ENCODE measurements at places on chromosomes 7 and 10.

DNA sequence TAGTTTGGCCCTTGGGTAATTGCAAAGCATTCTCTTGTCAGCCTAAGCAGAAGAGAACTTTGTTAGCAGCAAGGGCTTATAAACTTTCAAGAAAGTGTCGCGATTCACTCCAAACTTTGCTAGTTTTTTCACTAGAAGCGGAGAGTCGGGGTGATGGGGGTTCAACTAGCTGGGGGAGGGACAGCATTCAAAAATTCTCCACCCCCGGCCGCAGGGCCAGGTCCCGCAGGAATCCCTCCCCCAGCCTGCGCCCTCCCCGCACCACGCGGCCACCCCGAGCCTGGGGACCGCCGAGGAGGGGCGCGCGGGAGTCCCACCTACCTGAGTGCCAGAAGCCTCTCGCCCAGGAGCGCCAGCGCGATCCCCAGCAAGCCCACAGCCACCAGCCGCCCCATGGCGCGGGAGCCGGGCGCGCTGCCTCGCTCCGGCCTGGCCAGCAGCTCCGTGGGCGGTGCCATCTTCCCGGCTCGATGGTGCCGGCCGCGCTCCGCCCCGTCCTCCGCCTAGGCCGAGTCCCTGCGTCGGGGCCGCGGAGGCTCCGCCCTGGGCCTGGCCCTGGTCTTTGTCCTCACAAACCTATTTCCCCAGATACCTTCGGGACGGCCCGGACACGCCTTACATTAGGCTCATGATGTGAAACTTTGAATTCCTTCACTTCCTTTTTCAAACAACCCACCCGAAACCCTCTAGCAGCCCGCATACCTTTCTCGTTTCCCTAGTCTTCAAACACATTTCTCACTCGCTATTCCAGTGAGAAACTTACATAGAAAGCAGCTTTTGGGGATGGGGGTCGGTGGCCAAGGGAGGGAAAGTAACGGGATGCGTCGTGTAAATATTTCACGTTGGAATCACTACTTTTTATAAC lies at the start of gene PON2:
Gene PON2, minus strand, starts transcription at position 472 of the 865 bp plus-strand sequence. Its CDS starts 77 bp downstream, at position 395.
- peak; percentile 97 for DNase-seq

DNA sequence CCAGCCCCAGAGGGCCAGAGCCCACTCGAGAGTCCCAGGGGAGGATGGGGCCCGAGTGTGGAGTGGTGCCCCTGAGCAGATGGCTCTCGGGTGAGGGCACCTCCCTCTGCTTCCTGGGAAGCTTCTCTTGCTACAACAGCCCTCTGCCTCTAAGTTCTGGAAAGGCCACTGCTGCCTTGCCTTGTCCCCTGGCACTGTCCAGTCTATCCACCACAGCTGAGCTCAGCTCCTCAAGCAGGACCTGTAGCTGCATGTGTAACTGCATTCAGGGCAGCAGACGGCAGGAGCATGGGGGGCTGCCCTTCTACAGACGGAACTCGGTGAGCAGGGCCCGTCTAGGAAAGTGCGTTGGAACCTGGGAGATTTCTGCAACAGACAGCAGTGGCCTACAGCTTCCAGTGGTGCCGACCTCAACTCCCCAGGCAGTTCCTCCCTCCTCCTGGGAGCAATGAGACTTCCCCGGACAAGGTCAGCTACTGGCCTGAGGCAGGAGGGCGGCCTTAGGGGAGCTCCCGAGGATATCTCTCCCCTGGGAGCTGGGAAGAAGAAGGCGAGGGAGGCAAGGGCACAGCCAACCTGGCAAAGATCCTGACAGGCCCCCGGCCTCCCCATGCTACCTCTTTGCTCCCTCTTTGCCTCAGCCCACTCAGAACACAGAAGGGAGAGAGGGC lies 88.5 kb downstream of the DLG5 start:
- no peak for DNase-seq

- peak; percentile 34 for DNase-seq
Observed at GRCh38 chr7:27277628-27278027, 35.0 kb downstream of the EVX1 start.

GRCh38 chr10:26879744-26880143 lies 19.0 kb upstream of the ABI1 start:
- DNase-seq, result no peak

- DNase-seq, result no peak
Observed at GRCh38 chr7:108034586-108034985, 31.6 kb upstream of the LAMB1 start.

- no peak for DNase-seq
Observed at GRCh38 chr7:4067476-4067760, 614.7 kb upstream of the FOXK1 start.

GRCh38 chr7:97479740-97480290 lies 252.1 kb upstream of the TAC1 start:
- no peak for DNase-seq

DNA sequence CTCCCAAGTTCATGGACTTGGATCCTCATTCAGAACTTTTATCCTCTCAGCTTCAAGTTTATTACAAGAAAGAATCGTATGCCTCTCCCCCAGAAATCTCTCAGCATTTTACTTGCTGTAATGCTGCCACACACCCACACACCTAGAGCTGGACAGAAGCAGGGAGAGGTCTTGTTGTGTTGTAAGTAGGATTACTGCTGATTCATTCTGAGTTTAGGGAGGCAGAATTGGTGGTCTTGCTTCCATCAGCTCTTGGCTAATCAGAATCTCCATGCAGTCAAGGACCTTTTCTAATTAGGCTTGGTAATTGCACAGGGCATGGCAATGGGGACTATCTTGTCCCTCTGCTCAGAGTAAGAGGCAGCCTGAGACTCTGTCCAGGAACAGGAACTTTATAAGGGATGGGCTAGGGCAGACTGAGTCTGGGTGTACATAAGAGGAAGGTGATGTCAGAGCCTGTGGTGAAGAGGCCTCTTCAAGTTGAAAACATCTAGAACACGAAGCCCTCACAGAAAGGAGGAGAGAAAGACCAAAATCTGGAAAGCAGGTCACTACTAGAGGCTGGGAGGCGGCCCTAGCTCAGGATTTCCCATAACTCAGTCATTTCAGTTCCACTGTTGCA lies 7.0 kb upstream of the PTPRE start:
- DNase-seq, result no peak

- no peak for DNase-seq
Observed at GRCh38 chr10:29358010-29358616, 69.2 kb downstream of the LYZL1 start.

DNA sequence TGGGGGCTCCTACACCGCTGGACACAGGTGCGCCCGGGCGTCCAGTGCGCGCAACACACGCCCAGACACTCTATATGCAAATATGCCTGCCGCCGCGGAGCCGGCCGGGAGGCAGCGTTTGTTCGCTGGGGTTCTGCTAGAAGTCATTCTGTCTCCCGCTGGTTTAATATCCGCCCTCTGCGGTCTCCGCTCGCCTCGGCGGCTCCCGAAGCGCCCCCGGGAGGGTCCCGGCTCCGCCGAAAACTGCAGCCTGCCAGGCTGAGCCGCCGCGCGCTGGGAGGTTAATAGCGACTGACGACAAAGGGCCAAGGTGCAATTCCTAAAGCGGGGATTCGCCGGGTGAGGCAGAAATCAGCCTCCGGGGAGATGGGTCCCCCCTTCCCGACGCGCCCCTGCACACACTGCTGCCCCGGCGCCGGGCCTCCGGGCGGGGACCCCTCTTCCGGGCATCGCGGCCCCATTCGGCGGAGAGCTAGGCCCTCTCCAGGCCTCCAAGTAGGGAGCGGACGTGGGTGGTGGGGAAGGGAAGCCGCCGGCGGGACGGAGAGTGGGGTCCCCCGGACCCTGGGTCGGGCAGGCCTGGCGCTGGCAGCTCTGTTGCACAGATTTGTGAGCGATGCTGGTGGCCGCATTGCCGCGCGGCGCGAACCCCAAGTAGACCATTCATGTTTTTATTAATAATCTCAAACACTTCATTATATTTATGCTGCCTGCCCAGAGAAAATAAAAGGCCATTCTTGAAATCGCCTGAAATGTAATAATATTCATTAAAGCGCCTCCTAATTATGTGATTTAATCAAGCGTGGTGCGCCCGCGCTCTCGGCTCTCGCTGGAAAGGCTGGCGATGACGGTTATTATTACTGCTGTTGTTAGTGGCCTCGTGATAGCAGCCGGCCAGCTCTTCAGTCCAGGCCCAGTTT lies 9.1 kb downstream of the EN2 start:
- DNase-seq, result no peak

- DNase-seq, result no peak
Observed at GRCh38 chr10:45500304-45500703, 126.3 kb downstream of the ALOX5 start.

- no peak for DNase-seq
Observed at GRCh38 chr7:102897211-102897631, 15.6 kb upstream of the LRRC17 start.

GRCh38 chr7:101767544-101767943 lies 49.9 kb upstream of the CUX1 start:
- DNase-seq, result no peak

DNA sequence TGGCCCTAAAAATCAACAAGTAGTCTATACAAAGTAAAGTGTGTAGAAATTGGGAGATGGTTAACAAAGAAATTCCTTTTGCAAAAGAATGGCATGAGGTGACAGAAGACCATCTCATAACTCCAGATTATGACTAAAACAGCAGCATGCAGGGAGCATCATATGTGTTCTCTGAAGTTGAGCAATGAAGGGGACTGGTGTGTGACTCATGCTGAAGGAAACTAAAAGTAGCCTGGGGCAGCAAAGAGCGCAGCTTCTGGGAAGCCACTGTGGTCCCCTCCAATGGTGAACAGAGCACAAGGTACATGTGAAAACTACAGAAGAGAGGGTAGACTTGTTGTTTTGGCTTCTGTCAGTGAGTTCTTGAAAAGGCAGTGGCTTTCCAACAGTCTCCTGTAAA lies 133.4 kb downstream of the MACC1 start:
- peak; percentile 61 for DNase-seq

DNA sequence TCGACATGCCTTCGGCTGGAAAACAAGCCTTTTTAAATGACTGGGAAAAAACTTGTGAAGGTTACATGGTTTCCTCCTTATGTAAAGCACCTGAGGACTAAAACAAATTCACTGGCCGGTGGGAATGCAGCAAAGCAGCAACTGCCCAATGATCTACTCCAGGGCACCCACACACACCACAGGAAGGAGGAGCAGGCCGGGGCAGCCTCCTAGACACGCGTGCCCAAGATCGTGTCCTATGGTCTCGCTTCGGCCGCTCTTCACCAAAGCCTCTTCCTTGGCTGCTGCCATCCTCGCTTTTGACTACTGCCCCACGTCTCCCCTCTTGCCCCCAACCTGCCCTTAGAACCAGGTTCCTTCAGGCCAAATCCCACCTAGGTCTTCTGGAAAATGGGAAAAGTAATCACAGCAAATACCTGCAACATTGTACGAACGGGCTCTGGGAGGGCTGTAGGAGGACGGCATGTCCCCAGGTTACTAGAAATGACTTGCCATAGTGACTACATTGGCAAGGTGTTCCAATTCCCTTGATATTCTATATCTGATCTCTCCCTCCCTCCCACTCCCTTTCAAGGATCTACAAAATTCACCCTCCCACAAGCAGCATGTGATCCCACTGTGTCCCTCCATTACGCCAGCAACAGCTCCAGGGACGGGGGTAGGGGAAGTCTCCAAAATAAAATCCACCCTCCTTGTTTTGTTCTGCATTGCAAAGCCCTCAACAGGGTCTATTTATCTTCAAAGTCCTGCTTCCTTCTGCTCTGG lies 84.9 kb downstream of the RNF216 start:
- DNase-seq, result no peak

DNA sequence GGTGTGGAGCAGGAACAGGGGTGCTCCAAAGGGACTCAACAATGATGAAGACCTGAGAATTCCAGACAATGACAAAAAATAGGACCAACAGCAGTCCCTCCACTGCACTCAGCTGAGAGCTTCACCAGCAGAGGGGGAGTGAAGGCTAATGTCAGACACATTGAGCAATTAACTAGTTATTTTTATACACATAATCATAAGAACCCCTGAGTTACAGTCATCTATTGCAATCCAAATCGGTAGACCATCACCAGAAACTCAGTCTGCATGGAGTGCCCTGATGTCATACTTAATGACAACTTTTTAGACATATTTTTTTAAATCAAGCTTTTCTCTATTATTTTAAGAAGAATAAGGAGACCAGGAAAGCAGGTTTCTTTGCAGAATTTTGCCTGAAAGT lies 30.6 kb upstream of the IKZF1 start:
- DNase-seq, result no peak

- DNase-seq, result no peak
Observed at GRCh38 chr7:110224643-110225042, 866.3 kb upstream of the LRRN3 start.

- no peak for DNase-seq
Observed at GRCh38 chr10:35194471-35194870, 67.8 kb downstream of the CREM start.

- DNase-seq, result no peak
Observed at GRCh38 chr7:87590578-87590977, 10.1 kb downstream of the ABCB1 start.

- DNase-seq, result no peak
Observed at GRCh38 chr10:13337827-13338196, 10.3 kb downstream of the SEPHS1 start.

GRCh38 chr10:32412499-32412853 lies 33.5 kb upstream of the CCDC7 start:
- no peak for DNase-seq

DNA sequence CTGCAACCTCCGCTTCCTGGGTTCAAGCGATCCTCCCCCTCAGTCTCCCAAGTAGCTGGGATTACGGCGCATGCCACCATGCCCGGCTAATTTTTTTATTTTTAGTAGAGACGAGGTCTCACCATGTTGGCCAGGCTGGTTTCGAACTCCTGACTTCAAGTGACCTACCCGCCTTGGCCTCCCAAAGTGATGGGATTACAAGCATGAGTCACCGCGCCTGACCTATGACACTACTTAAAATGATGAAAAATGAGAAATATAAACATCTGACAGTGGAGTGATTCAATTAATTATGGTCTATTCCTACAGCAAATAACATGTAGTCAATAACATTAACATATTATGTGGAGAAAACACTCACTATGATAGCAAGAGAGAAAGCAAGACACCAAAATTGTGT lies 2.2 kb downstream of the BRAT1 start:
- DNase-seq, result no peak

DNA sequence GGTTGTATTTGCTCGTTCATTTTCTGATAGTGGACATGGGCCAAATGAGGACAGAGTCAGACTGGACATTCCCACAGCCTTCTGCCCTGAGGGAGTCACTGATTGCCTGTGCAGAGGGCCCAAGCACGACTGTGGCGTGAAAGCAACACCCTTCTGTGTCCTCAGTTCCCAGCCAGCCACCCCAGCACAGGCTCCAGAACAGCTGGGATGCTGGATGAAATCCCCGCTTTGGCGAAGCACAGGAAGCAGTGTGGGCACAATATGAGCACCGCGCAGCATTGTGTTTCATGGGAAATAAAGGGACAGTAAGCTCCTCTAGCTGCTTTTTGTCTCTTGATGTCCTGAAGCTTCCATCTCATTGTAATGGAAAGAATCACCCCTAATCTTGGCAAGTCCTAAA lies 20.5 kb downstream of the TRIL start:
- no peak for DNase-seq

DNA sequence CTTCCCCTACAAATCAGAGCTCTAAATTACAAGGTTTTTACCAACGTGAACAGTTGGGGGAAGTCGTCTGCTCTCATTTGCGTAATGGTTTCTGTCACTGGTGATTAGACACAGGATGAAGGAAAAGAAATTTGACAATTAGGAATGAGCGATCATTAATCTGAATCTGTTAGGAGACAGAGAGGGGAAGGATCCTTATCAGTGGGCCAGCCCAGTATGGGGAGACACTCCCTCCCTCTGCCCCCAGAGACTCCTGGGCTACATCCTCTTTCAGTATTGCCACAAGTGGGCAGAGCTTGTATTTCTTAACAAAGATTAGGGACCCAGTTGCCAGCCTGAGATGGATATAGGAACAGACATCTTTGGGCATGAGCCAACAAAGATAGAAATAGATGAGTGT lies 15.5 kb downstream of the HIF1AN start:
- DNase-seq, result no peak

GRCh38 chr7:81608748-81609382 lies 161.0 kb downstream of the HGF start:
- no peak for DNase-seq
